Immature natural killer cell (primary cell): ENCODE measurements at places on chromosomes 13 and 19.

- no peak for DNase-seq
Observed at GRCh38 chr13:76861859-76862258, 24.3 kb downstream of the KCTD12 start.

GRCh38 chr19:45972081-45972946 lies 1.4 kb downstream of the NOVA2 start:
- peak; percentile 15 for DNase-seq

DNA sequence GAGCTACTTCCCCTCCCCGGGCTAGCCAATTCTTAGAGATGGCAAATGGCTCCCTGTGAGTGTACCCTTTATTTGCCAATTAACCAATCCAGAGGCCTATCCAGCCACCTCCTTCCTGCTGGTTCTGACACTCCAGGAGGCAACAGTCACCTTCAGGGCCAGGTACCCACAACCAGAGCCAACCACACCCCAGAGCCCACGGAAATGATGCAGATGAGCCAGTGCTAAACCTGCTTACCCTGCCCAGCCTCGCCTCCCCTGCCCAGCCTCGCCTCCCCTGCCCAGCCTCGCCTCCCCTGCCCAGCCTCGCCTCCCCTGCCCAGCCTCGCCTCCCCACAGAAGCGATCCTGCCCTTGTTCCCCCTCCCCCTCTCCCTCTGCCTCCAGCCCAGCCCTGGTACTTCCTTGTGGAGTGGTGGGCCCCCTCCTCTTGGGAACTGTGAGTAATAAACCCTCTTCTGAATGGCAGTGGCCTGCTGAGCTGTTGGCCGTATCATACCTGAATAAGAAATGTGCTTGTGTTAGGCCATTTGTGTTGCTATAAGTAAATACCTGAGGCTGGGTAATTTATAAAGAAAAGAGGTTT lies 173.8 kb upstream of the RNF113B start:
- no peak for DNase-seq

GRCh38 chr13:51905787-51906186 lies 44.0 kb downstream of the CCDC70 start:
- DNase-seq, result no peak

GRCh38 chr19:33399081-33399744 lies 25.7 kb downstream of the CEBPG start:
- no peak for DNase-seq

DNA sequence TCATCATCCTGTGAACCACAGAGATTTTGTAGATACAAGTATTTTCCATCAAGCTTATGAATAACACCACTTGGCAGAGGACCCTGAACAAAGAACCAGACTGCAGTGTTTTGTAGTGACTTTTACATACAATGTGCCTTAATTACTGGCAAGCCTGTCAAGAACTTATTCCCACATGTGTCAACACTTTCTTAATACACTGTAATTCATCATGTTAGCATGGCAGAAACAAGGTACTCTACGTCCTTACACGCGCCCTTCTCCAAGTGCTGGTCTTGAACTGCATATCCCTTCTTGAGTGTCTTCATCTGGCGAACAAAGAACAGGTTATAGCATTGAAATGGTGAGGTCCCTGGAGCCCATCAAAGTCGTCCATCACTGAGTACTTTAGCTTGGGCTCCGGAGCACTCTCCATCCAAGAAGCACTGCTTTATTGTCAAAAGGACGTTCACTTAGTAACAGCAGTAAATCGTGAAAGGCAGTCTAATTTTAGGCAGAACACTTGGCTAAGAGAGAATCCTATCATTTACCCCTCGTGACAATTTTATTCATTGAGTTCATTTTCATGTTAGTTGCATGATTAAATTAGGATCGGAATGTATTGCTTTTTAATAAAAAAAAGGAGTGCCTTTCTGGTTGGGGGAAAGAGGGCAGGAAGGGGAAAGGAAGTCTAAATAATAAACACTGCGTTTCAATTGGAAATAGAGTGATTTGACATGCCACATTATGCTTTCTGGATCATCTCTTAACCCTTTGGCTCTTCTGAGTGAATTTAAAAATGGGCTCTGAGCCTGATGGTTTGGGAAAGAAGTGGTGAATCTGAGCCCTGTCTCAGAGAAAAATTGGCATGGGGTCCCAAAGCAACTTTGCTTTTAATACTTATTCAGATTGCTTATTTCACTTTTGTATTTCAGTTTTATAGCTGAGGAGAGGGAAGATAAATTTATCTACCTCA lies 376.1 kb downstream of the DLEU7 start:
- DNase-seq, result no peak

DNA sequence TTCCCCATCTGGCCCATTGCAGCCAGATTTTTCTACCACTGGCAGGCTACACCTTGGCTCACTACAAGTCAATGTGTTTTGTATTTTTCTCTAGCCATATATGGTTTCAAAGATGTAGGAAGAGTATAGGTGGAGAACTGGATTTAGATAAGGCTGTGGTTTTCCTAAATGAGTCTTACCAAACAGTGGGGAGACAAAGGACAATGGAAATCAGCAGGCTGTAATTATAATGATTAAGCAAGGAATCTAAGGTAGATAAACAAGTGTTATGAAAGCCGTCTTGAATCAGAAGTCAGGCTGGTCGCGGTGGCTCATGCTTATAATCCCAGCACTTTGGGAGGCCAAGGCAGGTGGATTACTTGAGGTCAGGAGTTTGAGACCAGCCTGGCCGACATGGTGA lies 11.2 kb downstream of the IGFL1 start:
- DNase-seq, result no peak

GRCh38 chr13:27371932-27372331 lies 52.5 kb upstream of the GTF3A start:
- no peak for DNase-seq
